Dermis blood vessel endothelial cell (primary cell): ENCODE measurements at places on chromosomes 2 and 18.
A peak's percentile ranks its signal among the peaks of the same experiment; 100 is the strongest.

DNA sequence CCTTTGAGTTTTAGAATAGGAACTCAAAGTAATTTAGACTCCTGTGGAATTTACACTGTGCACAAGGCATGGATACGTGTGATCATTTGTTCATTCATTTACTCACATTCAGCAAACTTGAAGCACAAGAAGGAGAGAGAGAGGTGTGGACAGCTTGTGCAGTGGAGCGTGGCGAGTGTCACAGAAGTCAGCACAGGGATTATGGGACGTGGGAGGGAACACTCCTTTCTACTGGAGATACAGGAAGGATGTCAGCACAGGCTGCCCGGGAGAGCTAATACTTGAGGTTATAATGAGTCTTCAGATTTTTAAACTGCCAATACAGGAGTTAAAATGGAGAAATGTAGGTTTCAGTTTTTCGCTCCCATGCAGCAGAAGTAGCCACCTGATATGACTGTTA, 7.0 kb downstream of the FAM228A start:
- no peak for DNase-seq

DNA sequence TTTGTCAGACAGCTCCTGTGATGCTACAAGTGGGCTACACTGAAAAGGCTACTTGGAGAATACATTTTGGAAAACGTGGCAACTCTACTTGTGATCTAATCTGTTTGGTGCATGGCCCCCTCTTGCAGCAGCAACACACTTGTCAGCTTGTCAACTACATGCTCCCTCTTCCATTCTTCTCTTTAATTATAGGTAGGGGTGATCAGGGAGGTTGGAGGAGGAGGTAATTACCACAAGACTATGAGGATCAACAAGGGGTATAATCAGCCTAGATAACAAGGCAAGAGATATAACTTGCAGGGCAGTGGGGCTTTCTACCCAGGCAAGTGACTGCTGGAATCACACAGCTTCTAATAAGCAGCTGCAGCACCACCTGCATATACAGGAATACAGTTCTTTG, 104.9 kb downstream of the ACVR1 start:
- DNase-seq = no peak

- DNase-seq = peak; percentile 21
Observed at GRCh38 chr2:240392084-240392947, 43.1 kb upstream of the GPC1 start.

GRCh38 chr2:216922175-216922780, 62.4 kb upstream of the TNP1 start:
- no peak for DNase-seq

GRCh38 chr2:121295911-121296650, 11.1 kb upstream of the TFCP2L1 start:
- DNase-seq = no peak

DNA sequence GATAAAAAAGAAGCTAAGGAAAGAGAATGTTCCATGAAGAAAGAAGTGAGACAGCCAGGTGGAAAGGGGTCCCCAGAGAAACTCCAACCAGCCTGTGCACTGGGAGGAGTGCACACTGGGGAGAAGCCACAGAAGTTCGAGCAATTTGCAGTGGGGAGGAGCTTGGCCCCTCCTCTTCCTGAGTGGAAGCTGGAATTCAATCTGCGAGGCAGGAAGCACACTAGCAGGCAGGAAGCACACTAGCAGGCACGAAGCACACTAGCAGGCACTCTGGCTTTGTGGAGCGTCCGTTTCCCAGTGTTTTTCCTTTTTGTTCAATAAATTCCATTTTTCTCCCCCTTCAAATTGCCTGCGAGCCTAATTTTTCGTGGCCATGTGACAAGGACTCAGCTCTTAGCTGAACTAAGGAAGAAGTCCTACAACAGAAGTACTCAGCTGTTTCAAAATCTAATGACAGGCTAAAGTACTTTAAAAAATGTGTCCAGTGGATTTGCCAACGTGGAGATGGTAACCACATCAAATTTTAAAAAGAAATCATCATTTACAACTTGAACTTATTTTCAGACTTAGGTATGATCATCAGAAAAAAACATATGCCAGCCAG, 21.4 kb upstream of the SPIRE1 start:
- DNase-seq = peak; percentile 90

DNA sequence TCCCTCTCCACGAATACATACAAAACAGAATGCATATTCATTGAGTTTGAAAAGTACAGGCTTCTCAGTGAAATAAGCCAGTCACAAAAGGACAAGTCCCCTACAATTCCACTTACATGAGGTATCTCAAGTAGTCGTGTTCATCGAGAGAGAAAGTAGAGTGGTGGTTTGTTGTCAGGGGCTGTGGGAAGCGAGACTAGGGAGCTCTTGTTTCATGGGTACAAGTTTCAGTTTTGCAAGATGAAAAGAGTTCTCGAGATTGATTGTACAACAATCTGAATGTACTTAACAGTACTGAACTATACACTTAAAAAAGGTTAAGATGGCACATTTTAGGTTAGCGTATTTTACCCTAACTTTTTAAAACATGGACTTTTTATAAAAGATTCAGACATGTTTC, 71.5 kb upstream of the TTC39C start:
- no peak for DNase-seq
